Sciatic nerve (tissue), 2 donors: ENCODE measurements at places on chromosomes 5 and 9. TPM values are rescaled to one million over a fixed set of nuclear protein-coding genes. Genes with fewer than 3 reads are reported as not detected.

PFN3 gene
- total RNA-seq, result not detected

DNA sequence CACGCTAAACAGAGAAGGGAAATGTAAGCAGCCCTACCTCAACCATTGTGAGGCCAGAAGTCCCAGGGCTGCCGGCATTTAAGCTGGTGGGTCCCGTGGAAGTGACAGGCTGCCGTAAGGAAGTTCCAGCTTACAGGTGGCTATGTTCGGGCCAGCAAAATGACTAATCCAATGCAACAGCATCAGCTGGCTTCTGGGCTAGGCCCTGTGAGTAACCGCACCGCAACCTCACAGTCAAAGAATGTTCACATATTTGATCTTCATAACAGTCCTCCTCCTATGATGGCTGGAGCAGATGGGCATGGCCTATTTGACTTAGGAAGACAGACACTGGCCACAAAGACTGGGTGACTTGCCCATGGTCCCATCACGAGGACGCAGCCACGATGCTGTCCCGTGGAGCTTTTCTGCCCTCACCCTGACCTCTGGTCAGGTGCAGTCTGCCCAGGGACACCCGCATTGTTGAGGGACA is 88.2 kb downstream of the LIFR start:
- no peak for DNase-seq

DNA sequence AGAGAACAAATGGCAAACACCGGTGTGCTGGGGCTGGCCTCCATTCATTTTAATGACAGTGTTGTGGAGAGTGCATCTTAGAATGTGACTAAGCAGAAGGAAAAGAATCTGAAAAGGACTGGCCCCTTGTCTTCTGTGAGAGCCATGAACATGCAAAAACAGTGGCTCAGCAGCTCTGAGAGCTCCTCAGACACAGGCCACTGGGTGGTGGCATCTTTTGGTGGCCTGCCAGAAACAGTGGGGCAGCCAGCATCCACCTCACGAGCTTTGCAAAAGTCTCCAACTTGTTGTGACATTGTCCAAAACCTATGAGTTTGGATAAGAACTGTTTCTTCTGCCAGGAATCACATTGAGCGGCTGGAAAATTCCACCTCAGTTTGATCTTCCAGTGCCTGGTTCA is 233.4 kb downstream of the NR3C1 start:
- DNase-seq, result no peak

IFNK gene
- total RNA-seq, result not detected

CDKN2B-AS1 gene
- total RNA-seq, result 1.4 TPM

DNA sequence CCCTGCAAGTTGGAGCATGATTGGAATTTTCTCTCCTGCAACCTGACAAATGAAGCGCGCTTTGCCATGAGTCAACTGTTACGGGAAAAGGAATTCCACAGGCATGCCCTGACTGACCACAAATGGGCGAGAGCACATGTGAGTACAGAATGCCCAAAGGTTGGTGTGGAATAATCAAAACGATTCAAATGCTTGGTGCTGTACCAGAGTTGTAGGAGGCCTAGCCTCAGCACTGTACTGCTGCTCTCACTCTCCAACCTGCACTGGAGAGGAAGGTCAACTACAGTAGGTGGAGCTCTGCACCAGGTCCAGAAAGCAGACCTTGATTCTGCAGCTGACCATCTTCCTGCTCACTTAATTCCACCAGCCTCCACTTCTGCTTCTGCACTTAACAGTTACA is 406.9 kb upstream of the ACTBL2 start:
- DNase-seq, result no peak

- no peak for DNase-seq
Observed at GRCh38 chr9:128493424-128493823, 11.1 kb upstream of the GLE1 start.

CENPK gene
- total RNA-seq, result 2.1 TPM

TCF7 gene
- total RNA-seq, result 8.5 TPM

GRCh38 chr5:60856066-60856465 is 12.0 kb upstream of the ELOVL7 start:
- DNase-seq, result no peak

DNA sequence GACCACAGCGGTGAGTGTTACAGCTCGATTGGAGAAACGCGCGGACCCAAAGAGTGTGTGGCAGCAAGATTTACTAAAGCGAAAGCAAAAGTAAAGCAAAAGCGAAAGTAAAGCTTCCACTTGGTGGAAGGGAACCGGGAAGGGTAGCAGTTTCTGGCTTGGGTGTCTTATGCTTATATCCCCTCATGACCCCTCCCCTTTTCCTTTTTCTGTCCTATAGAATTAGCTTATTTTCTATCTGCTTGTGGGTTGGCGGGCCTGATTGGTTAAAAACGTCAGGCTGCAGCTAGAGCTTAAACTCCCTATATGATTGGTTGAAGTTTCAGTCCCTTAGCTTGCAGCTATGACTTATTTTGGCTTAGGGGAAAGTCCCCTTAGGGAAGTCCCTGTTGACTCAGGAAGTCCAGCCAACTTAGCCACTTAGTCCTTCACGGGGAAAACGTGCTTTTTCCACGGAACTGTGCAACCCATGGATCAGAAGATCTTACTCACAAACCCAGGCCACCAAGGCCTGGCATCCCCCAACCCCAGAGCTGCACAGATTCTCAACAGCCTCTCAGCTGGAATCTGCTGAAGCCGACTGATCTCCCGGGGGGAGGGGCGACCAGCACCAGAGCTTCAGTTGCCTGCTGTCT is 114.2 kb upstream of the ADAMTS16 start:
- DNase-seq, result no peak

DNA sequence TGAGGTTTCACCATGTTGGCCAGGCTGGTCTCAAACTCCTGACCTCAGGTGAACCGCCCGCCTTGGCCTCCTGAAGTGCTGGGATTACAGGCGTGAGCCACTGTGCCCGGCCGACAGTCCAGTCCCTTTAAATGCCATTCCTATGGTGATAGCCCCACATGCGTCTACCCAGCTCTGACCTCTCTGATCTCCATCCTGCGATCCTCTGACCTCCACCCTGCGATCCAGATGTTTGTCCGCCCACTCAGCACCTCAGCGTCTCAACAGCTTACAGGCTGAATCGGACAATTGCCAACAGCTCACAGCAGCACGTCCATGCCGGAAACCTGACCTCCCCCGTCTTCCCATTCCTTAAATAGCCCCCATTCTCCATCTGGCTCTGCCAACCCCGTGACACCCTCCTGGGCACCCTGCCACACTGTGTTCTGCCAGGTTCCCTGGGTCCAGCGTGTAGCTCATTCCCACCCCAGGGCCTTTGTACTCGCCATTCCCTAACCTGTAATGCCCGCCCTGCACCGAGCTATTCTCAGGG is 44.0 kb upstream of the RNU6ATAC start:
- peak; percentile 71 for DNase-seq

FOXD4L6 gene
- not detected for total RNA-seq

- DNase-seq, result no peak
Observed at GRCh38 chr5:69032009-69032408, 61.8 kb upstream of the SLC30A5 start.

DNA sequence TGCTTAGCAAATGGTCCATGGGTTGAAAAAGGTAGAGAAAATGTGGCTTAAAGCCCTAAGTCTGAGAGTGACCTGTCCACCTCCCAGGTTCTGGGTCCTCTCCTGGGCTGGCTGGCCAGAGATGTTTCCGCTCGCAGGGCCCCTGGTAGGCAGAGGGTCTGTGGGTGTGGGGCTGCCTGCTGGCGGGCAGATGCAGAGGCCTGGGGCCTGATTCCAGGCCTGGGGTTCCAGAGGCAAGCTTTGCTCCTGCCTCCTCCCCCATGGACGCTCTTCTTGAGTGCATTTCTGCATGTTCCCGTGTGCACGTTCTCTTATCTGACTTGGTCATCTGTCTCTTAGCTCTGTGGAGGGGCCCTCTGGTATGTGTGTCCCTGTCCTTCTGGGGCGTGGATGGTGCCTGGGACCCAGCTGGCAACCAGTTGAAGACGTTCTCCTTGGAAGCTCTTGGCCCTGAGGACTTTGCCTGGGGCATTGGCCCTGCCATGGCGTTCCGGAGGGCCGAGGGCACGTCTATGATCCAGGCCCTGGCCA is 3.8 kb downstream of the MIGA2 start:
- DNase-seq, result no peak

GRCh38 chr9:1954238-1954637 is 60.9 kb upstream of the SMARCA2 start:
- no peak for DNase-seq

GRCh38 chr9:21984101-21984500 is 10.1 kb downstream of the CDKN2A start:
- DNase-seq, result no peak

DNA sequence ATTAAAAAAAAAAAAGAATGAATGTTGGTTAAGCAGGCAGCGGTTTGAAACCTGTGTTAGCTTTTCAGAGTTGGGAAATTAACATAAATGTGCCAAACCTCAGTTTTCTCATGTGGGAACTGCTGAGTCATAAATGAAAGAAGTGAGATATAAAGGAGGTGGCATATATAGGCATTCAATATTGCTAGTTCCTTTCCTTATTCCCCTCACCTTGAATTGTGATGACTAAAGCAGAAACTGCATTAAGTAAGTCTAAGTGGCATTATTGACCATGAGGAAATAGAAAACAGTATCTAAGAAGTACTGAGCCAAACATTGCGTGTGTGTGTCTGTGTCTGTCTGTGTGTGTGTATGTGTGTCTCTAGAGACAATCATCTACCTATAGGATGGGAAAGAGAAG is 691.2 kb downstream of the TLR4 start:
- no peak for DNase-seq

- no peak for DNase-seq
Observed at GRCh38 chr5:53035868-53036381, 46.8 kb downstream of the ITGA2 start.

SLCO6A1 gene
- total RNA-seq, result not detected

FBP1 gene
- 13.6 TPM for total RNA-seq

CD14 gene
- total RNA-seq, result 107 TPM

DNA sequence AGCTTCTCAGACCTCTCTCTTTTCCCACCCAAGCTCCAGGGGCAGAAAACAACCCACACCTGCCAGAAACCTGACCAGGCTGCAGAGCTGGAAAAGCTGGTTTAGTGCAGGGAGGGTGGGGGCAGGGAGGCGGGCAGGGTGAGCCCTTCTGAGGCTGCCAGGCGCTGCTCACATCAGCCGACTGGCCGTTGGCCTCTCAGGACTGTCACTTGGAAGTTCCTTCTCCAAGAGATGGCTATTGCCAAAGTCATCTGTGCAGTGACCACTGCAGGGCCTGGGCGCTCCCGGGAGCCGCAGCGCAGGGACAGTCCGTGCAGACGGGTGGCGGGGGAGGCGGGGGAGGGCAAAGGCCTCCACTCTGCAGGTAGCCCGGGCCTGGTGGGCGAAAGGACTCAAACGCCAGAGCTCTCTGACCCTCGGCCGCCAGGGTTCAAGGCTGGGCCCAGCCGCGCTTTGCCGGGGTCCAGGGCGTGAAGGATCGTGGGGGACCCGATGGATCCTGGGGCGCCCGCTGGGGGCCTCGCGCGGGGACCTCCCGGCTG is 205.0 kb upstream of the IER5L start:
- peak; percentile 64 for DNase-seq

DNA sequence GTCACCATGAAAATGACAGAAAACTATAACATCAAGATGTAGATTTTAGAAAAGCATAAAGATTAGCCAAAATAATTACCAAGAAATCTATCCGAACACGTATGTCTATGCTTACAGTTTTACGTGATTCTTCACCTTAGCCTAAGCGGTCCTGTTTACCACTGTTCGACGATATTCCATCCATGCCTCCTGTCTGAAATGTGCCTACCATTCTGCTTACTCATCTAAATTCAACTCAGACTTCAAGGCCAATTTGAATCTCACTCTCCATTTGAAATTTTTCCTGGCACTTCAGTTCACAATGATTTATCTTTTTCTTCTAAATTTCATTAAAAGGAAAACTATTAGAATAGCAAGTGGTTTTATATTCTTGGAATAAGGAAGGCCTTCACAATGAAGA is 15.4 kb downstream of the ZDHHC21 start:
- no peak for DNase-seq
